ENCODE measurements at places on chromosomes 7 and 10. TPM values are rescaled to one million over a fixed set of nuclear protein-coding genes. Genes with fewer than 3 reads are reported as not detected.

DLG5 gene
- 22.3 TPM for total RNA-seq

HOXA1 gene
- total RNA-seq: 1.3 TPM

RBP4 gene
- 0.48 TPM for total RNA-seq

UTF1 gene
- total RNA-seq: not detected

VGF gene
- total RNA-seq: 45.2 TPM

CACNB2 gene
- not detected for total RNA-seq

TRIL gene
- total RNA-seq: not detected

BMPER gene
- total RNA-seq: 3.8 TPM

TACC2 gene
- total RNA-seq: 20.3 TPM

C10orf62 gene
- not detected for total RNA-seq

GRCh38 chr7:27587429-27587828 lies 75.3 kb downstream of the HIBADH start:
- no peak for DNase-seq

DNA sequence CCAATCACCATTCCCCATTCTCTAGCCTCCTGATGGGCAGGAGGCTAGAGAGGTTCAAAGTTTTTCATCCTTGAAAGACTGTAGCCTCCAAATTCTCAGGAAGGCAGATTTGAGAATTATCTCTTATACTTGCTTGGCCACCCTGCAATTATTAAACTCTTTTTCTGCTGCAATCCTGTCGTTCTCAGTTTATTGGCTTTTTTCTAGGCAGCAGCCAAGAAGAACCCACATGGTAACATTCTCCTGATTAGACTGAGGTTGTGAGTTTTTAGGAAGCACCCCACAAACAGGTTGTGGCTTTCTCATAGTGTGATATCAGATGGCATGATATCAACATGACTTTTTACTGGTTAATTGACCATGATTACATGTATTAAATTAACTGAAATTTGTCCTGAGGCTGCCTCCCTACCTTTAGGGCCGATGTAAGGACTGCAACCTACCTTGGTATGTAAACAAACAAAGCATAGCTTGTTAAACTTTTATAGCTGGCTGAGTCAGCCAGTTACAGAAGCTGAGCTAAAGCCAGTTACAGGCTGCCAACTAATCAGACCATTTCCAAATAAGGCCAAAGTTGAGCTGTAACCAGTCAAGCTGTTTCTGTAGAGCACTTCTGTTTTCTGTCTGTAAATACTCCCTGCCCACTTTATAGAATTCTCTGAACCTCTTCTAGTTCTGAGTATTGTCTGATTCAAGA lies 3.2 kb upstream of the ZNF248 start:
- peak; percentile 49 for DNase-seq

GRCh38 chr10:26437637-26438461 lies at the start of gene APBB1IP:
APBB1IP (plus strand) TSS chr10:26438341; CDS start chr10:26492327, 53,986 bp downstream.
- no peak for DNase-seq

DNA sequence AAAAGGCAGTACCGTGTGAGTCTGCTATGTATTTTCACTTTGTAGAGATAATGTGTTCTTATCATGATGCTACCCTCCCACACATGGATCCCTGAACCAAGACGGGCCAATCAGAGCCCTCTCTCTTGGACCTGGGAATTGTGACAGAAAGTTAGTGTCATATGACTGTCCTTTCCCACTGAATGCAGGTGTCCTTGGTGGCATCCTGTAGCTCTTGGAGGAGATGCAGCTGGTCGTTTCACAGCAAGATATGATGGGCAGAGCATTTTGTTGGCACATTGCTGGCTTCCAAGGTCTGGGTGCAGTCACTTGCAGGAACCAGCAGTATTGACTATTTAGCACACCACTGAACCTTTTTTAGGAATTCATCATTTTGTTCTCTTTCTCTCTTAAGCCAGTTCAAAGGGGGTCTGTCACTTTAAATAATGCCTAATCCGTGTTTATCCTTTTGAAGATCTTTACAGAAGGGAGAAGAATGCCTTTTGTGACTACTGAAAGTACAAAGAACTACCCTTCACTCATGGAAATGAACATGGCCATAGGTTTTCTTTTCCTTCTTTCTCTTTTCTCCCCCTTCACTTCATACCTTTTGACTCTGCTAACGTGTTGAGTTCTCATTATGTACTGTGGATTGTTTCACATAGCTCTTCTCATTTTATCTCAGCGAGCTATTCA lies 125.1 kb downstream of the PLXDC2 start:
- no peak for DNase-seq

DNA sequence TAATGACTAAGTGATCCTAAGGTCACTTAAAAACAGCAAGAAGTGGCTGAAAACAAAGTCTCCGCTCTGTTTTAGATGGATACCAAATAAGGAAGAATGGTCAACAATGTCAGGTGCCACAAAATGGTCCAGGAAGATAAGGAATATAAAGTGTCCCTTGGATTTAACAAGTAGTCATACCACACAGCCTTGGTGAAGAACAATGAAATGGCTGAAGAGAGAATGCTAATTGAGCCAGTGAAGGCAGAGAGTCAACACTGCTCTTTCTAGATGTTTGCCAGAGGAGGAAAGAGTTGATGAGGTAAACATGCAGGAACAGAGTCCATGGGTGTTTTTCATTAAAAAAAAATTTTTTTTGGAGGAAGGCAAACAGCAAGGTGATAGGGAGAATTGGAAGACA lies 2.1 kb upstream of the CASD1 start:
- DNase-seq: no peak

DNA sequence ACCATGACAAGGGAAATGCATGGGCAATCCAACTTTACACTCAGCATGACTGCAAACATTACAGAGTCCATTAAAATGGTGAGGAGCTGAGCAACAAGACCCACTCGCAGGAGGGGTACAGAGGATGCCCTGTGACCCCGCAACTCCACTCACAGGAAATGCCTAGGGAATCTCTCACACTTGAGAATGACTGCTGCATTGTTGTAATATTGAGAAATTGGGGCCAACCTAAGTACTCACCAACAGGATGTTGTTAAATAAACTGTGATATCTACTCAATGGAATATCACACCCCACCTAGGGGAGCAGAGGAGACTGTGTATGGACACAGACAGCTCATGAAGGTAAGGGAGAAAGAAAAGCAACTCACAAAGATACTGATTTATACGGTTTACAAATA lies 53.4 kb upstream of the CAMK2B start:
- peak; percentile 96 for DNase-seq

- DNase-seq: no peak
These were observed 9.7 kb downstream of the EIF4H start for GRCh38 chr7:74183653-74184450.

GRCh38 chr10:70619271-70620019 lies 16.9 kb upstream of the PRF1 start:
- peak; percentile 36 for DNase-seq

GRCh38 chr7:39623732-39624441 lies 515 bp downstream of the RALA start:
- DNase-seq: no peak

GRCh38 chr7:4733936-4734528 lies 41.4 kb upstream of the AP5Z1 start:
- DNase-seq: no peak

- DNase-seq: no peak
These were observed 344.5 kb downstream of the PCLO start for GRCh38 chr7:82818171-82818570.

DNA sequence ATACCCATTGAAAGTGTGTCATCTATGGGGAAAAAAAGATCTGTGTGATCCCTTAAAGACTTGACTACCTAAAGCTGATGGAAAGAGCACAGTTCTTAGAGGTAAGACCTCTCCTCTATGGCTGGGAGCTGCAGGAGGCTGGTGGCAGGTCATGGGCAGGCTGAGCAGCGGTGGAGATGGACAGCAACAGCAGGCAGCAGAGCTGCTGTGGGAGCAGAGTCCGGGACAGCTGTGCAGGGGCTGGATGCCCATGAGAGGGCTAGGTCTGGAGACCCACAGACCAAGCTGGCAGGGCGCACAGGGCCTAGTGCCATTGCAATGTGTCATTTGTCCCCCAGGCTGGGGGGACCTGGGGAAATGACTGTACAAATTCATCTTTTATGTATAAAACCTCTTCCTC lies 13.4 kb upstream of the EPHA1 start:
- DNase-seq: no peak

- peak; percentile 28 for DNase-seq
These were observed 191.3 kb downstream of the FGFR2 start for GRCh38 chr10:121406823-121407545.

DNA sequence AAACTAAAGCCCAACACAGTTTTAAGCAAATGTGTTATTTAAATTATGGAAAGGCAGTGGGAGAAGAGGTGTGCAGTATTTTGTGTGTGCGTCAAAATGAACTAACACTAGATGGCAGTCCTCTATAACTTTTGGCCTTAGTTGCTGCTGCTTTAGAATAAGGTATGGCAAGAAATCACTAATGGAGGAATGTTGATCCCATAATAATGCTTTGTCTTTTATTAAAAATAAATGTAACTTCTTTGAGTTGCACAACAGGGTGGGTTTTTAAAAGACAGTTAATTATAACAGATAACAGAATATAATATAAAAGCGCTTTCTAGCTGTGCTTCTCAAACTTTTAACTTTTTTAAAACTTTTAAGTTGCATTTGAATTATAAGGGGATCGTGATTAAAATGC lies 56.4 kb downstream of the BBS9 start:
- DNase-seq: peak; percentile 65

- no peak for DNase-seq
These were observed 78.9 kb downstream of the MTPN start for GRCh38 chr7:135898226-135898625.

- DNase-seq: no peak
These were observed 111.2 kb downstream of the VIPR2 start for GRCh38 chr7:159033473-159033825.

DNA sequence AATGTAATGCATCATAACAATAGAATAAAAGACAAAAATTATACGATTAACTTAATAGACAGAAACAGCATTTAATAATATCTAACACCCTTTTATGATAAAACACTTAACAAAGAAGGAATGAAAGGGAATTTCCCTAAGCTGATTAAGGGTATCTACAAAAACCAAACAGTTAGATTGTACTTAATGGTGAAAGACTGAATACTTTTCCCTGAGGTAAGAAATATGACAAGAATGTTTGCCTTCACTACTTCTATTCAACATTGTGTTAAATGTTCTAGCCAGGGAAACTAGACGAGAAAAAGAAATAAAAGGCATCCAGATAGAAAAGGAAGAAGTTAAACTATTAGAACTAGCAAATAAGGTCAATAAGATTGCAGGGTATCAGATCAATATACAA lies 276.9 kb downstream of the BAMBI start:
- DNase-seq: no peak

DNA sequence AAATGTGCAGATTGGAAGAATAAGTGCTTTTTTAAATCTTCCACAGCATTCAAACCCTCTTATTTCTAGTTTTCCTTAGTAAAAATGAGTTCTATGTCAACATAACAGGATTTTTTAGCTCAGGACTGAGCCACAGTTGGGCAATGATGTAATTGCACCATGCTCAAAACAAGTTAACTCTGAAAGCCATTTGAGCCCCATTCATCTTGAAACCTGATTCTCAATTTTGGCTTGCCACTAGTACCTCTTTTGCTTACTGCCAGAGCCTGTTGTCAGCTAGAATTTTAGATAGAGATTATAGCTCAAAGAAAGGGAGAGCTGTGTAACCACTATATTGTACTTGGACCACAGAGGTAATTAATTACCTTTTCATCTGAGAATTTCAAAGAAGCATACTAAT lies 1028.5 kb upstream of the PHF14 start:
- DNase-seq: no peak

DNA sequence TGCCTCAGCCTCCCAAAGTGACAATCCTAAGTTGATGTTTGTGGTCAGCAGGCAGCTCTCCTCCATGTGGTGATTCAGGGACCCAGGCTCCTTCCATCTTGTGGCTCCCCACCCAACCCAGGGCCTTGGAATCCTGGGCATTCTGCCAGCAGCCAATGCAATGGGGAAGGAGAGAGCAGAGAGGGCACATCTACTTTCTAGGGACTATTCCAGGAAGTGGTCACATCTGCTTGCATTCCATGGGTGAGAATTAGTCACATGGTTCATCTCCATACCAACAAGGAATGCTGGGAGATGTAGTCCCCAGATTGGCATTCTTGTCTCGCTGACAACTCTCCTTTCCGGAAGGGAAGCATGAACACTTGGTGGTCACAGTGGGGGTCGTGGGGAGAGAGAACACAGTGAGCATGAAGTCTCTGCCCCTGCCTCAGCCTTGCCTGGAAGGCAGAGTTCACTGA lies 9.9 kb upstream of the SRRM3 start:
- peak; percentile 72 for DNase-seq

DNA sequence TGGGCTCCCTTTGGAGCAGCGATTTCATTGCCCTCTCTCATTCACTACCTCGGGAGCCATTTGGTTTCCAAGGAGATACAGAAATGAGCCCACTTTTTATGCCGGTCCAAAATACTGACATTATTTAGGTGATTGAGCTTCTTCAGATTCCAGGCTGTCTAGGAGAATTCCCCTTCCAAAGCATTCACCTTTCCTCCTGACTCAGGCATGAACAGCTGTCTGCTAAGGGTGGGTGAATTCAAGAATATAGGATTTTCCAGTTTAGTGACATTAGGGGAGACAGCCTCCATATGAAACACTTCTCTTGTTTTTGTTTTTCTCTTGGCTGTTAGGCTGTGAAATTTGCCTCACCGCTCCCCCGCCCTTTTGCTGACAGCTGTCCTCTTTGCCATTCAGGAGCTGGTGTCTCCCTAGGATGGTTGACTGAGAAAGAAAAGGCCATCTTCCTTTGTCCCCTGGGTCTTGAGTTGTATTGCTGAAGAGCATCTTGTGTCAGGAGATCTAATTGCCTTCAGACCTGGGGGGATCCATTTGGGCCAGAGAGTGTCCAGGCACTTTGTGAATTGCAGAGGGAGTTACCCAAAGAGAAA lies 56.7 kb downstream of the LRRC4 start:
- DNase-seq: no peak

- peak; percentile 92 for DNase-seq
These were observed 280.2 kb upstream of the HGF start for GRCh38 chr7:82049891-82050533.

DNA sequence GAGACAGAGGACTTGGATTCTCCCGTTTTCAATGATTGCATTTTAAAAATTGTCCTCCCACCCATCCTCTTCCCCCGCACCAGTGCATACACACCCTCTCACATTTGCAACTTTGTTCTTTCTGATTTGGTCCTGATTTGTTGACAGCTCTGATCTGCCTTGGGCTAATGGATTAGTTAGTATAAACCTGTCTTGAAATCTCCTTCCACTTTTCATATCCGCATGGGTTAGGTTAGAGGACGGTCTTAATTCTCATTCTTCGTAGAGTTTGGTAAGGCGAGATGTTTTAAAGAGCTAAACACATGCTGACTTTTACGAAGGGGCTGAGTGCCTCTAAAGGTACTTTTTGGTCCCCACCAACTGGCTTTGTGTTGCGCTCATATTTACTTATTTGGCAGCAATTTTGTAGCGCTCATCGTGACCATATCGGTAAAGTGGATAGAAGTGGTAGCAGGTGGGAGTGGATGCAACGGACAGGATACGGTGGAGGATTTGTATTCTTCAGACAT lies 1.1 kb downstream of the AHR start:
- DNase-seq: peak; percentile 15

GRCh38 chr10:18737236-18737635 lies 78.0 kb downstream of the ARL5B start:
- peak; percentile 39 for DNase-seq
